ENCODE measurements at places on chromosomes 7 and 10.

DNA sequence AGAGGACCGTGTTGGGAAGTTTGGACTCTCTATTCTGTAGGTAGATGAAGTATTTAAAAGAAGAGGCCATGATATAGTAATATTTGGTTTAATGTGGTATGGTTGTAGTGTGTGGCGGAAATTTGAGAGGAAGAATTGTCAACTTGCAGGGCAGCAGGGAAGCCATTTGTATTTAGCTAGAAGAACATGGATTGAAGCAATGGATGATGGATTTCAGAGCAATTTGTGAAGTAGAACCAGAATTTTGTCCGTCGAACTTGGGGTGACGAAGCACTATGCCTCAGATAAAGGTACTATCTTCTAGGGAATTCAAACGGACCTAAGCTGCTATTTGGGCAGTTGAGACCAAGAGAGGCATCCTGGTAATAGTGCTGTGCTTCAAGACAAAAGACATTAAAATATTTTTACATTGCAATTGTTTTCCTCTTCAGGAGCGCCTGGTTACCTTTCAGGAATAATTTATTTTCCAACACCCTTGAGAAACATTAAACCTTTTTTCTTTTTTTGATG is 615 bp upstream of the WBP1L start:
- DNase-seq: no peak

DNA sequence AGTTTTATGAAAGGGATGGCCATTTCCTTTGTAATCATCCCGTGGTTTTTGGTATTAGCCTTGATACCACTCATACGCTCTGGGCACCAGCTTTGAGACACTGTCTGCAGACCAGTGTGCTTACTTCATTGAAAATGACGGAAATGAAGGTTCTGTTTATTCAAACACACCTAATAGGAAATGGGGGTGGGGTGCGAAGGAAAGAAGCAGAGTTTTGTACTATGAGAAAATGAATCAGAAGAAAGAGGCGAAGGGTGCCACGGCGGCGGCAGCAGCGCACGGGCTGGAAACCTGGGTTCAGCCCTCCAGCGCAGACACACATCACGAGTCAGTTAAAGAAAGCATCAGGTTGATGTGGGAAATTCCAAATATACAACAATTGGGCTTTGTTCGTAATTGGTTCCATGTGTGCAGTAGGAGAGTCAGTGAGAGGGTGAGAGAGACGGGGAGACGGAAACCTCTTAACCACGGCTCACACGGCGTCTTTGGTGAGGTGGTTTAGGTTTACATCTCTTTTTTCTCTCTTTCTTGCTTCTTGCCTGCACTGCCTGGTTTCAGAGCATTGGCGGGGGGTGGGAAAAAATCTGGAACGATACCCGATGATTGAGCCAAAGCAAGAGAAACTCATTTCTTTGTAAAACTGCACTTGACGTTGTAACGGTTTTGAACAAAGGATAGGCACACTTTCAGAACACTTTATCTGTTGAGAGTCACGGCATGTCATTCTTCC is 321.2 kb downstream of the FRMD4A start:
- no peak for DNase-seq

- no peak for DNase-seq
Observed at GRCh38 chr7:22885797-22886261, 63.2 kb upstream of the TOMM7 start.

- no peak for DNase-seq
Observed at GRCh38 chr7:138502023-138502767, 42.1 kb downstream of the TRIM24 start.

- peak; percentile 71 for DNase-seq
Observed at GRCh38 chr10:29998142-29998808, 61.1 kb downstream of the JCAD start.

GRCh38 chr10:96376483-96376882 is 17.7 kb upstream of the OPALIN start:
- DNase-seq: no peak

GRCh38 chr10:50260791-50261281 is 9.5 kb upstream of the ASAH2 start:
- no peak for DNase-seq

- DNase-seq: no peak
Observed at GRCh38 chr10:19935176-19935575, 118.9 kb downstream of the PLXDC2 start.

GRCh38 chr7:20190560-20191390 is 26.4 kb downstream of the MACC1 start:
- no peak for DNase-seq

- DNase-seq: no peak
Observed at GRCh38 chr7:44977959-44978335, 868 bp downstream of the MYO1G start.

DNA sequence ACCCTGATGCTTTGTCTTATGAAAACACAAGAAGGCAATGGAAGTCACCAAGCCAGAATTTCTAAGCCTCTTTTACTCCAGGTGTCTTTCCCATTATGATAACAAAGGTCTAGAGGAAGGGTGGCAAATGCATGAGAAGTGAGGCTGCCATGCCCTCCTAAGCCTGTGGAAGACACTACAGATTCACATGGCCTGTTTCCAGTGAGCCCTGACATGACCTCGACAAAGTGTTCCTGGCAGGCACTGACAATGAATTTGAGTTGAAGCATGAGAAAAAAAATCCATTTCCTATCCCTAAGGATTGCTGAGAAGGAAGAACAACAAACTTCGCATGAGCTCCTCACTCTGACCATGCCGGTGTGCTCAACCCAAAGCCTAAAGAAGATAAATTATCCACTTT is 268.0 kb downstream of the HTR7 start:
- DNase-seq: no peak

GRCh38 chr10:113228530-113228929 is 278.5 kb downstream of the TCF7L2 start:
- DNase-seq: no peak

- peak; percentile 53 for DNase-seq
Observed at GRCh38 chr7:50068850-50069551, 24.0 kb downstream of the ZPBP start.

- no peak for DNase-seq
Observed at GRCh38 chr7:135685306-135686084, 23.2 kb downstream of the STMP1 start.

GRCh38 chr10:44937196-44938005 is 22.2 kb upstream of the RASSF4 start:
- no peak for DNase-seq

GRCh38 chr10:62381385-62382102 is 7.4 kb downstream of the ZNF365 start:
- DNase-seq: no peak

DNA sequence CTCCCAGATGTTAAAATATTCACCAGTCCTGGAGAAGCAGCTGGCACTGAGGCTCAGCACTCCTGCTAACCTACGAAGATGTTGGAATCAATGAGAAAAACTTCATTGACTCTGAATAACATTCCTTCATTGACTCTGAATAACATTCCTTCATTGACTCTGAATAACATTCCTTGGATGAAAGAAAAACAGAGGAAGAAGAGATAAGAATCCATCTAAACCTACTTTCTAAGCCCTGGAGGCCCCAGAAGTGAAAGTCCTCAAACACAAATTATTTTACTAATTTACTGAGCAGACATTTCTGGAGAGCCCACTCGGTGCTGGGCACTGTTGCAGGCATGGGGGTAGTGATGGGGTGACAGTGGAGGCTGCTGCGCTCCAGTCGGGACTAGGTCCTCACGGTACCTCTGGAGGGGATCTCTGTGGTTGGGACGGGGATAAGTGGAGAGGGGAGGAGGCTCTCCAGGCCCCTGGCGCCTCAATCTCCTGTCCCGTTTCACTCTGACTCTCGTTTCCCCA is 254.1 kb downstream of the WDR37 start:
- no peak for DNase-seq

DNA sequence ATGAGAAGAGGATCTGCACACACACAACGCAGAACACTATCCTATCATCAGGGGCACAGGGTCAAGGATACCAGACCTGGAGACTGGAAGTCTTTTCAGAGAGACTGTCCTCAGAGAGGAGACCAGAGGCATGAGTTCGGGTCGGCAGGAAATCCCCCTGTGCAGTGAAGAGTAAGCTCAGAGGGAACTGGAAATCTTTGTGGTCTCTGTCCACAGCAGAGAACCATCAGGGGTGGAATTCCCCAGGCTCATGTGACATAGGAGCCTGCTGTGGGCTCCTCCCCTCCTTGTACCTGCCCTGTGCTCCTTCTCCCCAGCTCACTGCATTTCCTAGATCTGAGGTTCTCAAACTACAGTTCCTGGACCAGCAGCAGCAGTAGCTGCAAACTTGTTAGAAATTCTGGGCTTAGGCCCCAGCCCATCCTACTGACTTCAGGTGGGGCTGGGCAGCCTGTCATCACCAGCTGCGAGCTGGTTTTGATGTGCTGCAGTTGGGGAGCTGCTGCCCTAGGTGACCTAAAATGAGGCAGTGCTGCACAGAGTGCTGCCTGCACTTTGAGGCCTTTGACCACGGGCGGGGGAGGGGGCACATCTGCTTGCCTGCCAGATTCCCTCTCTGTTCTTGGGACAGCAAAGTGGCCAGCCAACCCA is 2.4 kb downstream of the ZMIZ2 start:
- DNase-seq: no peak

DNA sequence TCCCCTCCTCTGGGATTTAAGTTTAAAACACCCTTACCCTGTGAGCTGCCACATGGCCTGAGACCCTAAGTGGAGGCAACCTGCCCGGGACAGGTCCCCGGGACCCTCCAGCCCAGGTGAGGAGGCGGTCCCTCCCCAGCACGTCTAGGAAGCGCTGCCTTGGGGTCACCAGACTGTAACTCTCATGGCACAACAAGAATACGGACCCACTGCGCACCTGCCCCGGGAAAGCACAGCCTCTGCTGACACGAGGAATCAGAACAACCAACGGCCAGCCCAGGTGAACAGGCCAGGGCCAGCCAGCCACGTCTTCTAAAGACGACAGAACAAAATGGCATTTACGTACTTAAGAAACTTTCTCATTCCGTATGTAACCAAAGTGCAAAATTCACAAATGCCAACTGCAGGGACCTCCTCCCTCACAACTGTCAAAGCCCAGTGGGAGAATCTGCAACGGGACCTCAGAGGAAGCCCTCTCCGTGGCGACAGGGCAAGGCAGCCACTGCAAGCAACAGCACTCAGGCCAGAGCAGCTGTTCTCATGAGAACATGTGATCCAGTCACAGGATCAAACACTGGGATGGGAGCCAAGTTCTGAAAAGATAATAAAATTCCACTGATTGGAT is 208.4 kb downstream of the DIP2C start:
- DNase-seq: no peak
